Activated naive CD8-positive, alpha-beta T cell treated with anti-CD3 and anti-CD28 coated beads for 36 hours (primary cell): ENCODE measurements at places on chromosomes 16 and 17.
A peak's percentile ranks its signal among the peaks of the same experiment; 100 is the strongest.

DNA sequence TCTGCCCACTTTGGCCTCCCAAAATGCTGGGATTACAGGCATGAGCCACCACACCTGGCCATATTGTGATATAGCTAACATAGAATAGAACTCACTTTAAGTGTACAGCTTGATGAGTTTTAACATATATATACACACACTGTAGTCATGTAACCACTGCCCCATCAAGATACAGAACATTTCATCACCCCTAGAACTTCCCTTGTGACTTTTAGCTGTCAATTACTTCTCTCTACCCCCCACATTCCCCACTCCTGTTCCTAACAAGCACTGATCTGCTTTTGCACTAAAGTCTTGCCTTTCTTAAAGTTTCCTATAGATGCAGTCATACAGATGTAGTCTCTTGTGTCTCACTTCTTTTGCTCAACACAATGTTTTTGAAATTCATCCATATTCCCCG lies 93.1 kb downstream of the PITPNC1 start:
- DNase-seq = no peak

GRCh38 chr16:77298418-77299360 lies 99.5 kb downstream of the SYCE1L start:
- no peak for DNase-seq

- no peak for DNase-seq
These were observed 138.9 kb downstream of the SEC14L1 start for GRCh38 chr17:77279448-77280303.

DNA sequence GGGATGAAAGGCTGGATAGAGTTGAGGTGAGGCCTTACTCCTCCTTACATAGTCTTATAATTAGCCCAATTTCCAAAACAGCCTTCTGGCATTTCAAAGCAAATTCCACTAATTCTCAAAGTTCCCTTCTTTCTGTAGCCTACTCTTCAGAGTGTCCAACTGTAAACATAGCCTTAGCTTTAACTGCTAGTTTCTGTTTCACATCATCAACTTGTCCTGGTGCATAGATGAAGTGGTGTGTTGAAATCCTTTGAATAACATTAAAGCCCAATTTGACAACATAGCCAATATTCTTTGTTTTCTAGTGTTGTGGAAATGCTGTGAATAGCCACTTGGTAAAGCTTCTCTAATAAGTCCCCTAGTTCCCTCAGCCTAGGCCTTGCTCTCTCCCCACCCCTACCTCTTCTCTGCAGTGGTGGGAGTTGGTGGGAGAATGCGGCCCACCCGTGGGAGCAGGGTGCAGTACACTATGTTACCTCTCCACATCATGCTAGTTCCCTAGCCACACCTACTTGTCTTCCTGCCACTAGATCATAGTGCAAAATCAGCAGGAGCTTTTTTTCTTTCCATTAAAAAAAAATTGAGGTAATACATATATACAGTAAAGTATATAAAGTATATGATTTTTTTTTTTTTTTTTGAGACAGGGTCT lies 127.0 kb upstream of the HAS3 start:
- no peak for DNase-seq

DNA sequence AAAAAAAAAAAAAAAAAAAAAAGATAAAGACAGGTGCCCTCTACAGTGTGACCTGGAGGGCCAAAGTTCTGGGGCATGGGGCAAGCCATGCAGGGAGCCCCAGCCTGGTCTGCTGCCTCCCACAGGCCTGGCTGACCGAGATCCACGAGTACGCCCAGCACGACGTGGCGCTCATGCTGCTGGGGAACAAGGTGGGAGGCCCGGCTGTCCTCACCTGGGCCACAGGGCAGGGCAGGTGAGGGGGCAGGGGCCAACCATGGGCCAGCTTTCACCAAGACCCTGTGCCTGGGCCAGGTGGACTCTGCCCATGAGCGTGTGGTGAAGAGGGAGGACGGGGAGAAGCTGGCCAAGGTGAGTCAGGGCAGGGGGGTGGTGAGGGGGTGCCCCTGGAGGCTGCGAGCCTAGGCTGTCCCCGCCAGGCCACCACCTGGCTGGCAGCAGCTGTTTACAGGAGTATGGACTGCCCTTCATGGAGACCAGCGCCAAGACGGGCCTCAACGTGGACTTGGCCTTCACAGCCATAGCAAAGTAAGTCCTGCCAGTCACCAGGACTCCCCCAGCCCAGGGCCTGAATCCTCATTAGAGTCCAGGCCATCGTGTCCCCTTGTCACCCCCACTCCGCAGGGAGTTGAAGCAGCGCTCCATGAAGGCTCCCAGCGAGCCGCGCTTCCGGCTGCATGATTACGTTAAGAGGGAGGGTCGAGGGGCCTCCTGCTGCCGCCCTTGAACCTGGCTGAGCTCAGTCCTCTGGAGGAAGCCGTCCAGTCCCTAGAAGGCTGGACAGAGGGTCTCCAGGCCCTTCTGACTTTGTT lies 2.7 kb upstream of the TRAF7 start:
- peak; percentile 33 for DNase-seq

- no peak for DNase-seq
These were observed 313.5 kb downstream of the PHKB start for GRCh38 chr16:47774661-47775060.

- no peak for DNase-seq
These were observed 5.3 kb downstream of the NLK start for GRCh38 chr17:28047806-28048205.

GRCh38 chr17:66420961-66421371 lies 118.6 kb downstream of the PRKCA start:
- peak; percentile 18 for DNase-seq

DNA sequence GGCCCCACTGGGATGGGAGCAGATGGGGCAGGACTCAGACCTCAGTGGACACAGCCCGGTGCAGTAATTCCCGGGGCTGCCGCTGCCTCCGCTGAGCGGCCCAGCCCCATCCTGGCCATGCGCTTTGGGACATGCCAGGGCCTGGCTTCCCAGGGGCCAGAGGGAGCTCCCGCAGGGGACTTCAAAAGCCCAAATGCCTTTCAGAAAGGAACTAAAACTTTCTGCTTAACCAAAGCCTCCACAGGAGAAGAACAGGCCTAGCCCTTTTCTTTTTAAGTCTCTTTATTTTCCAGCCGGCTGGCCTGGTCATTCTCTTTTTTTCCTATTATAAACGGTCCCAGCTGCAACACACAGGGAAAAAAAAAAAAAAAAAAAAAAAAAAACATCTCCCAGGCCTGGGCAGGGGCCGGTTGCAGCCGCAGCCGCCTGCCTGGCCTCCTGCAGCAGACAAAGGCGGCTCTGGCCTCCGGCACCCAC lies 10.7 kb upstream of the ZNF423 start:
- DNase-seq = no peak

GRCh38 chr16:52948946-52949345 lies 103.8 kb downstream of the CHD9NB start:
- no peak for DNase-seq

DNA sequence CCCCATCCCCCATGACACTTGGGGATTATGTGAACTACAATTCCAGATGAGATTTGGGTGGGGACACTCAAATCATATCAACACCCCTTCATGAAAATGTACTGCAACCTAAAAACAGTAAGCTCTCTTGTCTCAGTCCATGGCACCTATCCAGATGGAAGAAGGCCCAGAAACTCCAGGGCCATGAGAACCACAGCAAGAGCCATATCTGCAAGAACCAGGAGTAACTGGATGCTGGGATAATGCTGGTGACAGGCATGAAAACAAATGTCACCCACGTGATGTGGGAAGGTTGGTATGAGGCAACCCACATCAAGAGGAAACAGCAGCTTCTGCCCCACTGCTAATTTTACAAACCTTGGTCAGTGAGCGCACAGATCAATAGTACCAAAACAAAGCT lies 400.1 kb upstream of the ERCC4 start:
- no peak for DNase-seq

DNA sequence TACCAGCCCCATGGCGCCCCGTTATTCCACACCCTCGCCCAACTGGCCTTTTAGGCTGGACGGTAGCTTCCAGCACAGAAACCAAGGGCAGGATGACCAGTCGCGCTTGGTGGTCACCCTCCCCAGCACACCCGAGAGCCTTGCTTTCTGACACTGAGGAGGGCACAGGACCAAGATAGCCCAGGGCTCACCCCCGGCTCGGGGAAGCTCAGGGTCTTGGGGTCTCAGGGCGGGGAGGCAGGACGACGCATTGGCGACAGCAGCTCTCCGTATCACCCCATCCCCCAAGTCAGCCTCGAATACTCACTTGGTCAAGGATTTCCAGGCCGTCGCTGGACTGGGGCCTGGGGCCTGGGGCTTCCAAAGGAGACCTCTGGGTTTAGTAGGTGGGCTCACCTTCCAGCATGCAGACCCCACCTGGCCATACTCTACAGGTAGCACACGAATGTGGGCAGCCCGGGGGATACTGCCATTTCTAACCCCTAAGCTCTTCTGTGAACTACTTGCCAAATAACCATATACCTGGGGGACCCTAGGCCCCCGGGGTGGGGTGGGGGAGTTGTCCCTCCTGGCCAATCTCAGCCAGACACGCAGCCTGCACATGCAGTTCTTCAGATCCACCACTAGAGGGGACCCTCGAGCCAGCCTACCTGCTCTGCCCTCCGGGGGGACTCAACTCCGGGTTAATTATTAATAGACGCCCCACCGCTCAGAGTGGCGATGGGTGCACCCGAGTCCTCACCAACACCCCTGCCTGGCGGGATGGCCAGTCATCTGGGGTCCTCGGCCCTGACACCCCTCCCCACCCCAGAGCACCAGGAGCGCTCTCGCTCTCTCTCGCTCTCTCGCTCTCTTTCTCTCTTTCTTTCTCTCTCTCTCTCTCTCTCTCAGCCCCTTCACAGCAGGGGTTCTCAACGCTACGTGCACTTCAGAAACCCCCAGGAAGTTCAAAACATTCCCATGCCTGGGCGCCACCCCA lies 30.0 kb downstream of the TBC1D16 start:
- DNase-seq = peak; percentile 68

GRCh38 chr17:11803231-11803969 lies 193.9 kb downstream of the ZNF18 start:
- no peak for DNase-seq

GRCh38 chr16:84593825-84594724 lies 23.8 kb downstream of the COTL1 start:
- peak; percentile 86 for DNase-seq

GRCh38 chr16:21222495-21223337 lies 10.8 kb upstream of the ANKS4B start:
- no peak for DNase-seq
